ENCODE measurements at places on chromosomes 3 and 15.

DNA sequence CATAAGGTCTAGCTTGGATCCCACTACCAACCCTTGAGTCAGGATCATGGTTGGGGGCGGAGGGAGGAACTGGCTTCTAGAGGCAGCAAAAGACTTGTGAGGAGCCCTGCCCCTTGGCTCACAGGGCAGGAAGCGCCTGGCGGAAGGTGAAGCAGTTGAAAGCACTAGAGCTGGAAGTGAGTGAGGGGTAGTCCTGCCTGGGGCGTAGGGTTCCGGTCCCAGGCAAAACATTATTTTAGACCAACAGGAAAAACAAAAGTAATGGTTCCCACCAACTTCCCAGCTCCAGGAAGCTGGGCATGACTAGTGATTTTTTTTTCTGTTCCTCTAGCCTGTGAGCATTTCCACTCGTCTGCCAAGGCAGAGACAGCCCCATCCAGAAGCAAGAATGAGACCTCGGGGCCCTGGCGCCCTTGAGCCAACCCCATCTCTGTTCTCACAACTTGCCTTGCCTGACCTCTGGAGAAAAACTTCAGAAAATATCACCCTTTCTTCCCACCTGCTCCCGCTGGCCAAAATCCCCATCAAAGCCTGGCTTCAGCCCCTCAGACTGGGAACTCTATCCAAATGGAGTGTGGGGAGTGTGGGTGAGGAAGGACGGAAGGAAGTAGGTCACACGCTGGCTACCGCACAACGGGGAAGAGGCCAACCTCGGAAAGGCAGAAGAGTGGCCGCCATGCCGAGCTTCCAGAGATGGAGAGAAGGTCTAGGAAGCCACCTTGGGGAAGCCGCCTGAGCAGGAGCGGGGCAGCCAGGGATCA lies 57.5 kb downstream of the RBPMS2 start:
- DNase-seq = no peak

GRCh38 chr3:99413504-99413903 lies 224.9 kb upstream of the COL8A1 start:
- DNase-seq = no peak

GRCh38 chr15:83570756-83571155 lies 83.2 kb upstream of the ADAMTSL3 start:
- DNase-seq = no peak

DNA sequence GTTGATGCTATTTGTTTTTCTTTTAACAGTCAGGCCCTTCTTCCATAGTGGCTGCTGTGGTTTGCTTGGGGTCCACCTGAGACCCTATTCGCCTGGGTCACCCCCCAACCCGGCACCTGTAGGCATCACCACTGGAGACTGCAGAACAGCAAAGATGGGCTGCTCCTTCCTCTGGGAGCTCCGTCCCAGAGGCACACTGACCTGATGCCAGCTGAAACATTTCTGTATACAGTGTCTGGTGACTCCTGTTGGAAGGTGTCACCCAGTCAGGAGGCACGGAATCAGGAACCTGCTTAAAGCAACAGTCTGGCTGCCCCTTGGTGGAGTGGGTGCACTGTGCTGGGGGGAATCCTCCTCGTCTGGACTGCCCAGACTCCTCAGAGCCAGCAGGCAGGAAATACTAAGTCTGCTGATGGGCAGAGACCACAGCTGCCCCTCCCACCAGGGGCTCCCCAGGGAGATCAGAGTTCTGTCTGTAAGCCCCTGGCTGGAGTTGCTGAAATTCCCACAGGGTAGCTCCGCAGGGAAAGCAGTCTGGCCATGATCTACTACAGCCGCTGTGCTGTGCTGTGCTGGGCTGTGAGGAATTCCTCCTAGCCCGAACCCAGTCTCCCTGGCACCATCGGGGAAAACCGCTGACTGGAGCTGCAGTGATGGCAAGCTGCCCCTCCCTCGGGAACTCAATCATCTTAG lies 248.2 kb downstream of the TBC1D5 start:
- no peak for DNase-seq

DNA sequence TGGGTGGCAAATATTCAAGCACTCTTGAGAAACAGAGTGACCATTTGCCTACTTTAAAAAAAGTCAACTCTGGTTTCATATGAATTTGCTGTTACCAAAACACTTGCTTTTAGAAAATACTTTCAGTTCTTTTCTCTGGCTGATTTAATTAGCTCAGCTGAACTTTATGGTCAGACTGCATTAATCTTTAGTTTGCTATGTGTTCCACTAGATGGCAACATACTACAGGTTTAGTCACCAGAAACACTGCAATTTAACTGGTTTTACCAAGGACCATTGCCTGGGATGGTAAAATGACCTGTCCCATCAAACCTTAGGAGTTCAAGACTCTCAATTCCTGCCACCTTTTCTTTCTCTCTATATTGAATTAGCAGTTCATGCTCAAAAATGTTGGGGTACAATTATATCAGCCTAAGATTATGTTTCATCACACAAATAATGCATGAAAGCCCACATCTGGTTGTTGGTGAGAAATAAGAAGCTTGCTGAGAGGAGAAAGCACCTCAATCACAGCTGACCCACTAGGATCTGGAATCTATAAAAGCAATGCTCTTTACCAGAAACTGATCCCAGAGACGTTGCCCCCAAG lies 14.2 kb downstream of the EIF4E3 start:
- no peak for DNase-seq

GRCh38 chr3:101635954-101636798 lies 40.8 kb downstream of the ZBTB11 start:
- DNase-seq = no peak

Data from NCI-H187 (cell line).